ENCODE measurements at places on chromosomes 7 and 10. TPM values are rescaled to one million over a fixed set of nuclear protein-coding genes. Genes with fewer than 3 reads are reported as not detected.

The FGL2 gene
- 21.7 TPM for total RNA-seq

The RPEL1 gene
- not detected for total RNA-seq

The NACAD gene
- 2.3 TPM for total RNA-seq

The C10orf62 gene
- not detected for total RNA-seq

The UPK3B gene
- total RNA-seq, result 0.53 TPM

The TUBAL3 gene
- total RNA-seq, result 0.09 TPM

The ATP6V0A4 gene
- total RNA-seq, result 0.04 TPM

Data from muscle of leg (tissue), 16 donors.